ENCODE measurements at places on chromosomes 7 and 10.

DNA sequence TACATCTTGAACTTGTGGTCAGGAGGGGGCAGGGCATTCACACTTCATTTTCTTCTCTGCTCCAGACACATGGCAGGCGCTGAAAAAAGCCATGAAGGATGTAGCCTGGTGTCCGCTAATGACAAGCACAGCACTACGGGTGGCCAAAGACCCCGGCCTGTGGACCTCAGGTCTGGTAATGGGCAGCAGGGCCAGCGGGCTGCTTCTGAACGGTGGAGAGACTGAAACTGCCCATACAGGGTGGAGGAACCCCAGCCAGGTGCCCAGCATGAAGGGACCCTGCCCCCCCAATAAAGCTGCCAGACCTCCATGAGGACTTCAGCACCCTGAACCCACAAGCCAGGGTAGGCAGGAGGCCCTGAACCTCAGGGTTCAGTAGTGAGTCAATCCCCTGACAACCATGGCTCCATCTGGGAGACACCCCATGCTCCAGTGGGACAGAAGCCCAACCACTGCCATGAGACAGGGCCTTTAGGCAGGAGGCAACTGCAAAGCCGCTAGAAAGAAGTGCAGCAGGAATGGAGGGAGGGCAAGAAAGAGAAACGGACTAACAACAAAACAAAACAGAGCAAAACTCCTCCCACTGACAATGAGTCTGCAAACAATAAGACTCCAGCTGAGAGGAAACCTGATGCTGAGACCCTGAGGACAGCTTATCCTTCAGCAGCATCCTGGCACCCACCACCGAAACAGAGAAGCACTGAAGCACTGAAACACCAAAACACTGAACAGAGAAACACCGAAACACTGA is 140.2 kb upstream of the PPP2R2D start:
- no peak for DNase-seq

- no peak for DNase-seq
Measured at GRCh38 chr7:148044173-148044572, 546.4 kb upstream of the C7orf33 start.

DNA sequence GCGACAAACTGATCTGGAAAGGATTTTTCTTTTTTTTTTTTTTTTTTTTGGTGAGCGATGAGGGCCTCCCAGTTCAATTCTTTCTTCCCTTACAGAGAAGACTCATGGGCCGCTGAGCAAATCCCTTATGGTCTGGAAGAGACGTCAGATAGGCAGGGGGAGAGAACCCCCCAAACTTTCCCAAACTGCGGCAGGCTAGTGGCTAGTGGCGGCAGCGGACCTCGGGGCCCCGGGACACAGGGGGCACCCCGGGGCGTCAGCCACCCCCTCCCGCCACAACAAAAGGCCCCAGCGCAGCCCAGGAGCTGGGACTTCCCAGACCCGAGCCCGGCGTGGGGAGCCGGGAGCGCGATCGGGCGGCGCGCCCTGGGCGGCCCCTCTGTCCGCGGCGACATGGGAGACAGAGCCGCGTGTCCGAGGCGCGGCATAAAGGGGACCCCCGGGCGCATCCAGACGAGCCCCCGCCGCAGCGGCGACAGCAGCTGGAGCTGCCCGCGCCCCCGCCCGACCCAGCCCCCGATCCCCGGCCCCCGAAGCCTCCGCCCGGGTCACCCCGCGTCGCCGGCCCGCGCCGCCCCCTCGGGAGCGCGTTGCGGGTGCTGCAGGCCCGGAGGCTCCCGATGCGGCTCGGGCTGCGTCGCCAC is 755 bp downstream of the FAM171A1 start:
- no peak for DNase-seq

- no peak for DNase-seq
Measured at GRCh38 chr10:43109671-43110249, 28.5 kb upstream of the CSGALNACT2 start.

DNA sequence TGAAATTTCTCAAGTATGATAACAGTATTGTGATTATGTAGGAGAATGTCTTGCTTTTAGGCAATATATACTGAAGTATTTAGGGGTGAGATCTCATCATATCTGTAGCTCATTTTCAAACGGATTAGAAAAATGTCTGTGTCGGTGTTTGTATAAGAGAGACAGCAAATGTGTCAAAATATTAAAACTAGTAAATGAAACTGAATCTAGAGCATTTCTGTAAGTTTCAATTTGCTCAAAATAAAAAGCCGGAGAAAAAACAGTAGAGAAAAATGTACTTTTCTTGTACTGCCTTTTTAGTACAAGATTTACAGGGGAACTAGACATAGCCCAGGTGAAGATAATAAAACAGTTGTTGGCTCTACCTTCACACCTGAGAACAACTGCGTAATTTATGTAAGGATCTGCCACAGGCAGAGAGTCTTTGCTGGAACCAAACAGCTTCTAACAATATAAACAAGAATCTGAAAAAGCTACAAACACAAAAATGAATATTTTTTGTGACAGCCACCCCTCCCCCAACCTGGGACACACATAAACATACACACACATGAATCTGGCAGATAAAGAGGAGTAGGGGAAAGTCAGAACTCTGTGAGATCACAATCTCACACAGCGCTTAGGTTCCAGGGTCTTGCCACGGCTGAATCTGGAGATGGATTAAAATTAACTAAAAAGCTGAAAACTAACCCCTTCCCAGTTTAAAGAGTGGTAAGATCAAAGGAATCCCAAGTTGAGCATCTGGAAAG is 153.3 kb downstream of the AVL9 start:
- no peak for DNase-seq

DNA sequence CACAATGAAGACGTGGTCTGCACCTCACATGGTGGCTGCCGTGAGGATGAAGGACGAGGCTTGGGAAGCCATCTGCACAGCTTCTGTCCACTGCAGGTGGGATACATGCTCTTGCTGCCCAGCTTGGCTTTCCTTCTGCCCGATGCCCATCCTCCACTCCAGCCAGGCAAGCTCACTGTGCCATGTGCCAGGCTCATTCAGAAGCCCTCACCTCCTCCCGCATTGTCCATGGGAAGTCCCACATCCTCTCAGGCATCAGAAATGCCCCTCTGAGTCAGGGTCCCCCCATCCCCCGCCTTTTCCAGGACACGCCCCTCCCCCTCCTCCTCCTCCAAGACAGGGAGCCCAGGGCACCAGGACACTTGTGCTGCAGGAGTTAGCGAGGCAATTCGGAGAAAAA is 4.6 kb upstream of the NOM1 start:
- DNase-seq = no peak

GRCh38 chr7:116548506-116548905 is 23.7 kb downstream of the CAV1 start:
- DNase-seq = no peak

GRCh38 chr10:133176546-133176945 is 16.5 kb downstream of the KNDC1 start:
- no peak for DNase-seq

- no peak for DNase-seq
Measured at GRCh38 chr7:106866298-106867281, 1.5 kb downstream of the PIK3CG start.

Measured in activated CD4-positive, alpha-beta T cell treated with anti-CD3 and anti-CD28 coated beads for 24 hours (primary cell).